ENCODE measurements at places on chromosomes 4 and X.

GRCh38 chr4:182724414-182724813 lies 192.8 kb downstream of the DCTD start:
- DNase-seq, result peak; percentile 6

DNA sequence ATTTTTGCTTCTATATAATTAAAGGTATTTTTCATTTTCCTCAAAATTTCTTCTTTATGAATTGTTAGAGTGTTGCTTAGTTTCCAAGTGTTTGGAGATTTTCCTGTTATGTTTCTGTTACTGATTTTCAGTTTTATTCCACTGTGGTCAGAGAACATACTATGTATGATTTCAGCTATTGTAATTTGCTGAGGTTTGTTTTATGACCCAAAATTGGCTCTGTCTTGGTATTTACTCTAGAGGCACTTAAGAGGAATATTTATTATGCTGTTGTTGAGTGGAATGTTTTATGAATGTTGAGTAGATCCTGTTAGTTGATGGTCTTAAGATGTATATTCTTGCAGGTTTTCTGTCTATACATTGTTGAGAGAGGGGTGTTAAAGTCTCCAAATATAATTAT lies 263.5 kb downstream of the PABPC4L start:
- DNase-seq, result no peak

DNA sequence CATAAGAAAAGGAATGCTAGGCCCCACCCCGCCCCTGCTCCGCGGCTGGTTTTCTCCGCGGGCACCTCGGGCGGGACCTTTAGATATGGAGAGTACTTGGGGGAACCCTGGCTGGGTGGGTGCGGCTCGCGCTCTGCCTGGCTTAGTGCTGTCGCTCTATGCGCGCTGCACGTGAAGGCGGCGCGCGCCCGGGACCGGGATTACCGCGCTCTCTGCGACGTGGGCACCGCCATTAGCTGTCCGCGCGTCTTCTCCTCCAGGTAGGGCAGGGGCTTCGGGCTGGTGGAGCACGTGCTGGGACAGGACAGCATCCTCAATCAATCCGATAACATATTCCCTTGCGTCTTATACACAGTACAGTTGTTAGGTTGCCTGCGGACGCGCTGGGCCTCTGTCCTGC lies 56.0 kb downstream of the MAGEB10 start:
- no peak for DNase-seq

- DNase-seq, result no peak
These were observed 936.6 kb upstream of the EPHA5 start for GRCh38 chr4:66606908-66607307.

GRCh38 chr4:10622728-10623127 lies 61.8 kb downstream of the CLNK start:
- DNase-seq, result no peak

Data from HEK293T (cell line).